SHP77 (cell line): ENCODE measurements at places on chromosomes 1 and 21.
A peak's percentile ranks its signal among the peaks of the same experiment; 100 is the strongest.

- no peak for DNase-seq
These were observed 15.6 kb downstream of the TNNT2 start for GRCh38 chr1:201361652-201362504.

DNA sequence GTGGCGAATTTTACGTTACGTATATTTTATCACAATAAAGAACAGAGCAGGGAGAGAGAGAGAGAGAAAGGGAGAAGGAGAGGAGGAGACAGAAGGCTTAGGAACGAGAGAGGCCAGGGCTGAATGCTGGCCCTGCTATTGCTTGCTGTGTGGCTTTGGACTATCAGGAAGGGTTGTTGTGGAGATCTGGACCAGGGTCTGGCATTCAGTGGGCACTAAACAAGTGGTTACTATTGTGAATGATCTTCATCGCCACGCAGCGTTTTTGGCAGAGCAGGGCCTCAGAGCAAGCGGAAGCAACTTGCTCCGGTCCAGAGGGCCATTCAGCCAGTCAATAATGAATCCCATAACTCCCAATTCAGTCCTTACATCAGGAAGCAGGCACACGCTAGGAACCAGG is 26.4 kb downstream of the PIK3C2B start:
- DNase-seq: no peak

- peak; percentile 59 for DNase-seq
These were observed 36.5 kb downstream of the FHAD1 start for GRCh38 chr1:15283526-15283925.

DNA sequence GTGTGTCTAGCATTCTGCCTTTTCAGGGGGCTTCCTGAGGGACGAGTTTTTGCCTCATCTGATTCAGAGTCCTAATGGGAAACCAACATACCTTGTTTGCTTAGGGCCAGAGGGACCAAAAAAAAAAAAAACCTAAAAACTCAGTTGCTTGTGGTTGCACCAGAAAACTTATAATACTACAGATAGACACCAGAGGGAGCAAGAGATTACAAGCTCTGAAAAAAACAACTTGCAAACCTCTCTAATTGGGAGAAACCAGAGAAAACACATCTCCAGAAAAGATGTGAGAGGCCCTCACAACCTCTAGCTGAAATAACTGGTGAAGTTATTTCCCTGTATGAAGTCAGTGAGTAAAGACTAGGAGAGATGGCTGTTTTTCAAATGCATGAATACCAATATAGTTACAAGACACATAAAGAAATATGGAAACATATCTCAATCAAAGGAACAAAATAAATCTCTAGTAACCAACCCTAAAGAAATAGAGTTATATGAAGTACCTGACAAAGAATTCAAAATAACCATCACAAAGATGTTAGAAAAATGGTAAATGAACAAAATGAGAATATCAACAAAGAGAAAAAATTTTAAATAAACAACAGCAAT is 233.7 kb upstream of the NFIA start:
- peak; percentile 32 for DNase-seq

GRCh38 chr1:236275586-236275985 is 6.2 kb downstream of the ERO1B start:
- DNase-seq: no peak

GRCh38 chr1:215606564-215607168 is 39.6 kb downstream of the KCTD3 start:
- no peak for DNase-seq

DNA sequence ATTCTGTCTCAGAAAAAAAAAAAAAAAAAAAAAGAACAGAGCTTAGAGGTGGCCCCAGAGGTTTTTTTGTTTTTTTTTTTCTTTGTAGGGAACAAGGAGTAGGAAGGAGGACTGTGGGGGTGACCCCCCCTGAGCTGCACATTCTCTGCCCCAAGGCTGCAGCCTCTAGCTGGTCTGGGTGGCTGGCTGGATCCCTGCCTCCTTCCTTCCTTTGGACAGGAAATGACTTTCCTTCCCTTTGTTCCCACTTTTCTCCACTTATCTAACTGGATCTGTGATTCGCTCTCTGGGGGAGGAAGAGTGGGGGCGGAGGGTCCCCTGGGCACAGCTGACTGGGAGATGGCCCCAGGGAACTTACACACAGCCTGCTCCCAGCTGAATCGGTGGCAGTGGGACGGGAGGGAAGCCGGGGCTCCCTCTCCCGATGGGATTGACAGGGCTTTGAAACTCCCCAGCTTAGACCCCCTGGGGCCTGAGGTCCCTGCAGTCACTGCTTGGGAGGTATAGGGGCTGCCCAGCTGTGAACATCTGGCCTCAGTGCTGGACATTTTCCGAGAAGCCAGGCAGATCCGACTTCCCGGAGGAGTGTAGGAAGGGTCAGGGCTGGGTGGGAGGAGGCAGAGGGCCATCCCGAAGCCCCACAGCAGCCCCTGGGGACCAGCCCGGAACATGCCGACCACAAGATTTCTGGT is 2.1 kb downstream of the FBLIM1 start:
- no peak for DNase-seq

GRCh38 chr1:89310505-89310904 is 37.8 kb upstream of the GBP5 start:
- no peak for DNase-seq

DNA sequence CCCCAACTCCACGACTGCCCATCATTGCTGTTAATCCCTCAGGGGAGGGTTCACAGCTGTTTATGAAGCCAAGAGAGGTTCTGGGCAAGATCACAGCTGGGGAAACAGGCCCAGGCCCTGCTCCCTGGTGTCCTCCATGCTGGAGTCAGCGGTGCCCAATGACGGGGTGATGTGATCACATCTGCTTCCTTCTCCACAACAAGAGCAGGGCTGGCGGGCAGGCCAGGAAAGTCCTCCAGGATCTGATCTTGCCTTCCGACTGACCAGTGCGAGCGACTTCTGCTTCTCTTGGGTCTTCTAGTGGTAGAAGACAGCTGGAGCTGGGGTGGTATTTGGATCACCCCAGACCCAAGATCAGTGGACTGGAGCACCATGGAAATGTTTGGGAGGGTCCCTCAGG is 951 bp upstream of the LINGO4 start:
- no peak for DNase-seq

DNA sequence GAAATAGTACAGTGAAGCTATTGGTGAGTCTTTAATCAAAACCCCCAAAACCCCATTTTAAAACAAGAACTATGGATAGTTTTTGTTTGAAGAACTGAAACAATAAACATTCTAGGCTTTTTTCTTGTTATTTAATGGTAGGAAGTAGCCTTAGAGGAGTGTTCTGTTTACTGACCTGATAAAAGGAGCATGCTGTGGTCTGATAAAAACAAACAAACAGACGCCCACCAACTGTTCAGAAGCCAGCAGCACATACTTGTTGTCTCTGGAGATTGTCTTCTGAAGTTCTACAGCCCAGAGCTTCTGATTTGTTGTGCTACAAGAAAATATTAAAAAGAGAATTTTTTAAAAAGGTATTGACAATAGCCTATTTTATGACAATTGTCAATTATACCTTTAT is 54.1 kb upstream of the CFAP298 start:
- DNase-seq: no peak

DNA sequence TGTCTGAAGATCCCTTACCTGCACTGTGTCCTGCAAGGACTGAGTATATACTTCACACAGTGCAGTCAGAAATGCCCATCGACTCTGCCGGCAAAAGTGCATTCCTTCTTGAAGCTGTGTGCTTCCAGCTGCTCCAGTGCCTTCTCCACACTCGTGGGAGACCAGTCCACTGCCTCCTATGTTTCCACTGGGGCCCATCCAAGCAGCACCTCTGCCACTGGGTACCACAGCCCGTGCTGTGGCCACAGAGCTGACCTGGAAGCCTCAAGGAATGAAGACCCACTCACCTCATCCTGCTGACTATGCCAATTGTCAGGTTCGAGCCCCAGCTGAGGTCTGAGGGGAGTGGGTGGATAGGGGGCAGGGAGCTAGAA is 108.1 kb downstream of the GDAP2 start:
- no peak for DNase-seq

- no peak for DNase-seq
These were observed 67.9 kb downstream of the EBNA1BP2 start for GRCh38 chr1:43104027-43104763.

DNA sequence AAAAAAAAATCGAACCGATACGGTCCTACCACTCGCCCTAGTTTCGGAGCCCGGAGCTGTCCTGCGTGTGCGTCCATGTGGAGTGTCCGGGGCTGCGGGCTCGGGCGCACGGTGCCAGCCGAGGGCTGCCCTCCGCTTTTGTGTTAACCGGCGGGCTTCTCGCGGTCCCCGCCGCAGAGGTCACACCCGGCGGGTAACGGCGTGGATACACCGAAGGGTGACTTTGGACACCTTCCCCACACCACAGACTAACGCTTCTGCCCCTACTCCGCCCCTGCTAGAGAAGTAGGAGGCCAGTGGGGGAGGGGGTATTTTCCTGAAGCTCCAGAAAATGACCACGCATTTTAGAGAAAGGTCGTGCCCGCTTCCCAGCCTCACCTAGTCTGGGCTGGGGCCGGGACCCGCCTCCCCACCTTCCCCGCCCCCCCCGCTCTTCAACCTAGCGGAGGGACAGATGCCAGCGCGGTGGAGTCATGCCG is 609 bp upstream of the ATF3 start:
- DNase-seq: no peak

- DNase-seq: no peak
These were observed 160.7 kb downstream of the LEPR start for GRCh38 chr1:65581119-65581518.

DNA sequence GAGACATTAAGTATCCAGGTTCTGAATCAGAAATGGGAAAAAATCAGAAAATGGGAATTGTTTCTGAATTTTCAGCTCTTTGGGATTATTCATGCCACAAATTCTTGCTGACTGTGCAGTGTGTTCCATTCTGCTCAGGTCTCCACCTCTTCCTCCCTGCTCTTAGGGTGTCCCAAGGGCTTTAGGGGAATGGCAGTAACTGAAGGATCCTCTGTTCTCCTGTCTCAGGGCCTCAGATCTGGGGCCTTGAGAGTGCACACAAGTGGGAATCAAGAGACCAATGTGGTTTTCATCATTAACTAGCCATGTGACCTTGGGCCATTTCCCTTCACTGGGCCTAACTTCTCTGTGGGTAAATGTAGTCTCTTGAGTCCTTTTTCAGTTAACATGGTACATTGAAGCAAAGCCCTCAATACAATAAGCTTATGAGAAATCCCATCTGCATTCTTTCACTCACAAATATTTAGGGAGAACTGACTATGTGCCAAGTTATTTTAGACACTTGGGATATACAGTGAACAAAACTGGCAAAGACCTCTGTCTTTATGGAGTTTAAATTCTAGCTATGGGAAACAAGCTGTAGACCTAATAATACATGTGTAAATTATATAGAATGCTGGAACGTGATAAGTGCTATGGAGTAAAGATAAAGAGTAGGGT is 75.7 kb upstream of the SPATA6 start:
- DNase-seq: no peak

DNA sequence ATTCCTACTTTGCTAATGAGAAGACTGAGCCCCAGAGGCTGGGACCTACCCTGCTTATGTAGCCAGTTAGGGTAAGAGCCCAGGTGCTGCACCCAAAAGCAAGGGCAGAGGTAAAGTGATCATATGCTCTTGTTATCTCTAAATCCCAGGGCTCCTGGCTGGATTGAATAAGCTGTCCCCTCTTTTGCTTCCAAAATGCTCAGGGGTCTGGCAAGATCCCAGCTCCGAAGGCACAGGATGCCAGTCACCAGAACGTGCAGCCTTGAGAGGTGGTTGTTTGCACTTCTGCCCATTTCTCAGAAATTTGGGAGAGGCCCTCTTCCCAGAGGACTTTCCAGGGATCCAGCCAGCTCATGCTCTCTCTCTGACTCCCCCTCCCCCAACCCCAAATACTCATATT is 142.4 kb upstream of the TMEM51 start:
- no peak for DNase-seq

- DNase-seq: peak; percentile 52
These were observed 9.1 kb upstream of the GPR61 start for GRCh38 chr1:109530457-109531087.

- DNase-seq: no peak
These were observed 184.6 kb upstream of the NRIP1 start for GRCh38 chr21:15249285-15249993.

- peak; percentile 45 for DNase-seq
These were observed 627 bp upstream of the GNB1 start for GRCh38 chr1:1891349-1892078.

DNA sequence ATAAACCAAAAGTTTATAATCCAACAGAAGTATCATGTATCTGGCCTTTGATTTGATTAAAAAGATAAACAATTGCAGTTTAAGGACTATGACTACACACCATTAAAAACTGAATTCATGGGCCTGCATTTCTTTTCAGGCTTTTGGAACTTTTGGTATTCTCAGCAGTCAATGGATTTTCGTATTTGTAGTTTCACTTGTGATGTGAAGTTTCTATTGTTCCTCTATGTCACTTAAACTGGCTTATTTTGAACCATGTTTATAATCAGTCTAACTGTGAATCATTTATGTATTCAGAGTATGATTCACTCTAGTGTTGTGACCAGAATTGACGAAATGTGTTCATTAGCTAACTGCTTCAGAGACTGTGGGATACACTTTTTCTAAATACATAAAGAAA is 132.9 kb downstream of the COQ8A start:
- DNase-seq: no peak

DNA sequence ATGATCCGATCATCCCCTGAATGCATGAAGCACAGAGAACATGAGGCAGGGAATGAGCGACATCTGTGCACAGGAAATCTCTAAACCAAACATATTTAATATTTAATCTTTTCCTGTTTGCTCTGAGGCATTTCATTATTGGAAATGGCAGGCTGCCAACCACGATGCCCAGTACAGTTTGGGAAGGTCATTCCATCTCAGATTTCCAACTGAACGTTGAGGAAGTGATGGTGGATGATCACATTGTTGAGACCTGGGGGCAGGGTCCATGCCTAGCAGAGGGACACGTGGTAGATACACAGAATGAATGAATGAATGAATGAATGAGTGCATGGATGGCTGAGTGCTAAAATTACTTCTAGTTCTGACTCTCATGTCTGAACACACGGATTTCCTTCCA is 15.9 kb upstream of the FASLG start:
- peak; percentile 70 for DNase-seq

DNA sequence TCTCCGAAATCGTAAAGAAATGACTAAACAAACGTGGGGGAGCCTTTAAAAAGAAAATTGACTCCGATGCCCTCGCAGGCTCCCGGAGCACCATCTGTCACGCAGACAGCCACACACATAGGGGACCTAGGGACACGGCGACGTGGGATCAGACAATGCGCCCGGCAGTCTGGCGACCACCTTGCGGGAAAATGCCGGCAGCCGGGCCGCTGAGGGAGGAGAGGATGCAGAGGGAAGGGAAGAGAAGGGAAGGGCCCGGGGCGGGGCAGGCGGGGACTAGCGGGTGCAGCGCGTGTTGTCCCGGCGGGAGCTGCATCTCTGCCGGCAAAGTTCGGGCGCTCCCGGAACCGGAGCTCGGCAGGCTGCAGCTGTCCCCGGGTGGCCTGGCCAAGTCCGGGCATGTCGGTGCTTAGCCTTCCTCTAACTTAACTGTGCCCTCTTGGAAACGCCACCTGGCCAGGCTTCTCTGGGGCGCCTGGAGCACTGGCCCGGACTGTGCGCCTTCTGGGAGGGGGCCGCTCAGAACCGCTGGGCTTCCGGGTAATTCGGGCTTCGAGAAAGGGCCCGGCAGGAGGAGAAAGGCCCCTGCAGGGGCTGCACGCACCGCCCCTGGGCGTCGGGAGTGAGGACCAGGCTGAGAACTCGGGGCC is 1.8 kb downstream of the NHLH2 start:
- no peak for DNase-seq
